ENCODE measurements at places on chromosomes 2 and 18. TPM values are rescaled to one million over a fixed set of nuclear protein-coding genes. Genes with fewer than 3 reads are reported as not detected.

ABCB11 gene
- not detected for total RNA-seq

POTEJ gene
- total RNA-seq: not detected

DCDC2C gene
- total RNA-seq: not detected

DSG1 gene
- total RNA-seq: not detected

PLGLB1 gene
- 1.1 TPM for total RNA-seq

NEUROD1 gene
- not detected for total RNA-seq

PROKR1 gene
- total RNA-seq: not detected

DBI gene
- 123 TPM for total RNA-seq

DYSF gene
- total RNA-seq: 0.02 TPM

ZNF638 gene
- total RNA-seq: 97.5 TPM

DNA sequence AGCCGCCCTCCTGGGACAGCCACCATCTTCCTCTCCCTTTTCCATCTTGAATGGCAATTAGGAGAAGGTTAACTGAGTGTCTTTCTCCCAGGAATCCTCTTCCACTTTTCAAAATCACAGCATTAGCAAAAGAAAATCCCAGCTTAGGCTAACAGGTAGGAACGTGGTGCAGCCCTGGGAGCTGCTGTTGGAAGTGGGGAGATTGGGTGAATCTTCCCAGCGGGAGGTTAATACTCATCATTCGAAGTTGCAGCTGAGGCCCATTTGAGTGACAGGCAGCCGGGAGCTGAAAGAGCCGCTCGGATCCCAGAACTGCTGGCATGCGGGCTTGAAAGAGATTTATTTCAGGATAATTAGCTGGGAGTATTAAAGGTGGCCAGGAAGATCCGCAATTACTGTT, 306.0 kb downstream of the BCL11A start:
- no peak for DNase-seq
- H3K4me1 ChIP-seq: no peaks in the 10 kb centered on the region
- H3K36me3 ChIP-seq: no peaks in the 10 kb centered on the region
- no peak overlapping the region for H3K27ac ChIP-seq

DNA sequence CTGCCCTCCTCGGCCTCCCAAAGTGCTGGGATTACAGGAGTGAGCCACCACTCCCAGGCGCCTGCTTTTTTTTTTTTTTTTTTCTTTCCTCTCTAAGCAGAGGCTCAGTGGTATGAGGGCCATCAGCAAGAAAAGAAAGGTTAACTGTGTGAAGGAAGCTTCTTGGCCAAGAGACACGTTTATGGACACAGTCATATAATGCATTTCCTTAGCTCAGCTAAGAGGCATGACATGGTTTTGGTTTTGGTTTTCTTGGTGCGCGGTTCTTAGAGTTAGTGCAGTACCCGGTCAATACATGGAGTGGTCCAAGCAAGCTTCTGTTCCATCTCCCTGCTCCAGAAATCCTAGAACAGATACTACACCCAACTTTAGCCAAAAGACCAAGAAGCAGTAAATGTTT, 42.6 kb downstream of the RALBP1 start:
- no peaks in the 10 kb centered on the region for H3K27me3 ChIP-seq
- H3K36me3 ChIP-seq: peaks cover 16% of the 10 kb centered on the region
- no peak for DNase-seq

GRCh38 chr2:73232403-73233153, 461 bp downstream of the PRADC1 start:
- H3K27ac ChIP-seq: peak overlapping the region; percentile 80
- no peaks in the 10 kb centered on the region for H3K27me3 ChIP-seq
- peaks cover 32% of the 10 kb centered on the region for H3K36me3 ChIP-seq
- peak; percentile 56 for DNase-seq
- peak overlapping the region; percentile 92 for H3K4me3 ChIP-seq

DNA sequence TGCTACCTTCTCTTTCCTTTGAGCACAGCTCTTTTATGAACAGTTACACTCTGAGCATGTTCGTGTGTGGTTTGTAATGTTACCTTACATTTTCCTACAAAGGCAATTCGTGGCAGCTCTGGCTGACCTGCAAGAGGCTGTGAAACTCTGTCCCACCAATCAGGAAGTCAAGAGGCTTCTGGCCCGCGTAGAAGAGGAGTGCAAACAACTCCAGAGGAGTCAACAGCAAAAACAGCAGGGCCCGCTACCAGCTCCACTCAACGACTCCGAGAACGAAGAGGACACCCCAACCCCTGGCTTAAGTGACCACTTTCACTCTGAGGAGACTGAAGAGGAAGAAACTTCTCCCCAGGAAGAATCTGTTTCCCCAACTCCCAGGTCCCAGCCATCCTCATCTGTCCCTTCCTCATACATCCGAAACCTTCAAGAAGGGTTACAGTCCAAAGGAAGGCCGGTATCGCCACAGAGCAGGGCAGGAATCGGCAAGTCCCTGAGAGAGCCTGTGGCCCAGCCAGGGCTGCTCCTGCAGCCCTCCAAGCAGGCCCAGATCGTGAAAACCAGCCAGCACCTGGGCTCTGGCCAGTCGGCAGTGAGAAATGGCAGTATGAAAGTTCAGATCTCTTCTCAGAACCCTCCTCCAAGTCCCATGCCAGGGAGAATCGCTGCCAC, 56.9 kb downstream of the WDSUB1 start:
- H3K27ac ChIP-seq: no peak overlapping the region
- no peak for DNase-seq
- H3K27me3 ChIP-seq: no peaks in the 10 kb centered on the region
- peaks cover 3% of the 10 kb centered on the region for H3K36me3 ChIP-seq
- no peak overlapping the region for H3K4me3 ChIP-seq
- H3K4me1 ChIP-seq: peaks cover 26% of the 10 kb centered on the region

- DNase-seq: peak; percentile 34
- H3K27me3 ChIP-seq: peaks cover 31% of the 10 kb centered on the region
- no peak within 1 kb of the TSS for H3K4me3 ChIP-seq
- no peaks in the 10 kb centered on the region for H3K36me3 ChIP-seq
Observed at GRCh38 chr2:232487385-232488096, at the start of gene ECEL1. TSS of gene ECEL1 (minus strand) at chr2:232487834. CDS start at chr2:232486653, 1,181 bp downstream.

GRCh38 chr2:6492573-6492972, 373.1 kb downstream of the CMPK2 start:
- H3K27ac ChIP-seq: no peak overlapping the region
- H3K36me3 ChIP-seq: no peaks in the 10 kb centered on the region
- no peak overlapping the region for H3K4me3 ChIP-seq
- no peaks in the 10 kb centered on the region for H3K4me1 ChIP-seq
- no peak for DNase-seq
- no peaks in the 10 kb centered on the region for H3K27me3 ChIP-seq

DNA sequence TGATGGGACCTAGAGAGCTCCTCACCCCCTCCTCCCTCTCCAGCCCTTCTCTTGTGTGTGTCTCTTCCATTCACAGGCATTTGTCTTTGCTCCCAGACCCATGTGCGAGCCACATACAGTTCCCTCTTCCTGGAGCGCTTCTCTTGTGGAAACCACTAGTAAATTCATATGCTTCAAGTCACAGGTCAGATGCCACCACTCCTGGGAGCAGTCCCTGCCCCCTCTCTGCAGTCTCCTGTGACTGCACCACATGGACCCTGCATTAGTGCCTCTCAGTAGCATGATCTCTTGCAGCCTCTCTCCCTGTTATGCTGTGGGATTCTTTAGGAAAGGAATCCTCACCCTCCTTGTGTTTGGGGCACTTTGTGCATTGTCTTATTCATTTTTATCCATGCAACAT, 96.5 kb upstream of the NFATC1 start:
- H3K27me3 ChIP-seq: no peaks in the 10 kb centered on the region
- peaks cover 8% of the 10 kb centered on the region for H3K36me3 ChIP-seq
- H3K4me1 ChIP-seq: no peaks in the 10 kb centered on the region

DNA sequence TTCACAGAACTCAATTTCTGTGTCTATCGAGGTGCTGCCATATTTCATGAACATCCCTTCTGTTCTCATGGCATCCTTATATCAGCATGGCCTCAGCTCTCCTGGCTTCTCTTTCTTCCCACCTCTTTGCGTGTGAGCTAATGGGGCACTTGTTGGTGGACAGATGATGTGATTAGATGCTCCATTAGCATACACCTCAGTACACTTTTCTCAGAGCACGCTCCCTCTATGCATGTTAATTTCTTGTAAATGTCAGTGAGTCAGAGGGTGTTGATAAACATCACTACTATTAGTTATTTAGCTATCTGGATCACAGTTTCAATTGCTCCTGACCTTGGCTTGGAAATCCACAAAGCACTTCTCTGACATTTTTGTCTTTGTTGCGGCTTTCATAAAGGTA, 159.4 kb downstream of the CD8B2 start:
- no peak overlapping the region for H3K27ac ChIP-seq
- H3K27me3 ChIP-seq: peaks cover 12% of the 10 kb centered on the region
- no peaks in the 10 kb centered on the region for H3K4me1 ChIP-seq
- DNase-seq: no peak
- no peaks in the 10 kb centered on the region for H3K36me3 ChIP-seq

GRCh38 chr2:170271340-170271739, 93.4 kb downstream of the MYO3B start:
- no peak for DNase-seq
- no peaks in the 10 kb centered on the region for H3K4me1 ChIP-seq
- H3K27ac ChIP-seq: no peak overlapping the region

GRCh38 chr2:24898122-24899109, 21.6 kb downstream of the ADCY3 start:
- no peak overlapping the region for H3K4me3 ChIP-seq
- peaks cover 67% of the 10 kb centered on the region for H3K36me3 ChIP-seq
- H3K27me3 ChIP-seq: no peaks in the 10 kb centered on the region
- H3K27ac ChIP-seq: no peak overlapping the region
- no peak for DNase-seq

GRCh38 chr2:209496586-209496982, 72.7 kb downstream of the MAP2 start:
- no peaks in the 10 kb centered on the region for H3K36me3 ChIP-seq
- no peaks in the 10 kb centered on the region for H3K27me3 ChIP-seq
- no peaks in the 10 kb centered on the region for H3K4me1 ChIP-seq
- DNase-seq: no peak
- no peak overlapping the region for H3K27ac ChIP-seq

DNA sequence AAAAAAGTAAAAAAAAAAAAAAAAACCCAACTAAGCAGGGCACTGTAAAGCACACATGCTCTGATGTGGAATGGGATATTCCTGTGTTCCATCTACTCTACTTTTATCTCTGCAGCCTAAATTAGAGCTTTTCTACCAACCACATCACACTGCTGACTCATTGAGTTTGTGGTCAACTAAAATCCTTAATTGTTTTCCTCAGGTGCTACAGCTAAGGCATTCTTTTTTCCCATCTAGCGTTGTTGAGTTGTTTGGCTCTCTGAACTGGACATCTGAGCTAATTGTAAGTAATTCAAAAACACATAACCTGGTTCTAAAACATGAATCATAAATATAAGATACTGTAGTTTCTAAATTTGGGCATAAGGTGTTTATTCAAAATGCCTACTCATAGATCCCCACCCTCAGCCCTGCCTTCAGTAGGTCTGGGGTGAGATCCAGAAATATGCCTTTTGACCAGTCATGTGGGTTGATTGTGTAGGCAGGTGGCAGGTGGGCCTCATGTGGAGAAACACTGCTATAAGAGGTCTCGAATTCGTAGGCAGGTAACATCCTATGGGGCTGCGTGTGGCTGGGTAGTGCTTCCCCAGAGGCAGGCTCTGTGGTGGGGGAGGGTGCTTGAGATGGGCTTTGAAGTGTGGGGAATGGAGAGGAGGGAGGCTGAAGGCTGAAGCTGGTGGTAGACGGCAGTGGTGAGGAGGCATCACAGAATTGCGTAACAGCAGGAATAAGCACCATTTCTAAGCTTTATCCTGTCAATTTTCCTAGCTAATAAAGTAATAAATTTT, 27.2 kb downstream of the ANKRD29 start:
- no peak for DNase-seq
- H3K4me3 ChIP-seq: no peak overlapping the region
- peaks cover 8% of the 10 kb centered on the region for H3K4me1 ChIP-seq
- H3K27ac ChIP-seq: no peak overlapping the region

- H3K27me3 ChIP-seq: no peaks in the 10 kb centered on the region
- no peak overlapping the region for H3K4me3 ChIP-seq
- no peak overlapping the region for H3K27ac ChIP-seq
- H3K36me3 ChIP-seq: no peaks in the 10 kb centered on the region
Observed at GRCh38 chr18:3079653-3080052, 66.7 kb upstream of the LPIN2 start.

DNA sequence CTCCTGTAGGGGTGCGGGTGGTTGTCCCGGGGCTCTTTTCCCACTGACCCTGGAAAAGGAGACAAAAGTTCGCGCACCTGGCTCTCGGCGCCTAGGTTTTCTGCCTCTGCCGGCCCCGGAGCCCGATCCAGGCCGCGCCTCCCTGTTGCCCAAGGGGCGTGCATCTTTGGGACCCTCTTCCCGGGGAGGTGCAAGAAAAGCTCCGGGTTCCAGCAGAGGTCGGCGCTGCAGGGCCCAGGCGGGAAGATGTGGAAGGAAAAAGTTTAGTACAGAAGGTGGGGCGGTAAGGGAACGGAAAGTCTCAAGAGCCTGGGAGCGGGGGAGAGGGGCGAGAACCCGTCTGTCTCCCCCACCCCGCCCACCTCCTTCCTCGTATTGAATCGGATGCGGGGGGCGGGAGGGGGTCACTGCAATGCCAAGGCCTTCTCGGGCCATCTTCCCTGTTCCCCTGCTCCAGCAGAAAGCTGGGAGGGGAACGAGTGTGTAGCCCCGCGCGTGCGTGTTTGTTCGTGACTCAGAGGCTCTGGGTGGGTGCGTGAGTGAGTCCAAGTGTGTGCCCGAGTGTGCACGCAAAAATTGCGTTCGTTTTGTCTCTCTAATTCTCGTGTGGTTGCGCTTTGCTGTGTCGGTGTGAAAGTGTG, 6.3 kb upstream of the EN1 start:
- H3K36me3 ChIP-seq: no peaks in the 10 kb centered on the region
- no peak for DNase-seq
- H3K27me3 ChIP-seq: peaks cover 70% of the 10 kb centered on the region

DNA sequence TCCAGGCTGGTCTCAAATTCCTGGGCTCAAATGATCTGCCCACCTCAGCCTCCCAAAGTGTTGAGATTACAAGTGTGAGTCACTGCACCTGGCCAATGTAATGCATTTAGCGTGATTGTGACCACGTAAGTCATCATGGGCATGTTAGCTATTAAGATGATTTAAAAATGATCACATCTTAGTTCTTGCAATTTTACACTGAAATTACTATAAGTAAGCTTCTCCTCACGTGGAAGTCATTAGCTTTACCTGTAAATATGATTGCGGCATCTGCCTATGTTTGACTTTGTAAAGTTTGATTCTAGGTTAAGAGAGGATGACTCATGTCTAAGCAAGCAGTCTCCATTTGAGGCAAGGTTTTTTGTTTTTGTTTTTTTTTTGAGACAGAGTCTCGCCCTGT, 85.5 kb downstream of the PMAIP1 start:
- no peaks in the 10 kb centered on the region for H3K4me1 ChIP-seq
- H3K27ac ChIP-seq: no peak overlapping the region
- DNase-seq: no peak
- no peak overlapping the region for H3K4me3 ChIP-seq

GRCh38 chr2:40773291-40773690, 321.4 kb upstream of the SLC8A1 start:
- no peaks in the 10 kb centered on the region for H3K36me3 ChIP-seq
- no peak for DNase-seq
- H3K27me3 ChIP-seq: no peaks in the 10 kb centered on the region
- no peak overlapping the region for H3K27ac ChIP-seq
- no peaks in the 10 kb centered on the region for H3K4me1 ChIP-seq

GRCh38 chr18:32343634-32344033, 127.0 kb downstream of the GAREM1 start:
- H3K27me3 ChIP-seq: peaks cover 11% of the 10 kb centered on the region
- no peaks in the 10 kb centered on the region for H3K36me3 ChIP-seq
- no peaks in the 10 kb centered on the region for H3K4me1 ChIP-seq
- no peak overlapping the region for H3K27ac ChIP-seq

Measured in activated CD4-positive, alpha-beta T cell treated with anti-CD3 and anti-CD28 coated beads for 36 hours (primary cell).